ENCODE measurements at places on chromosomes 3 and 15.

DNA sequence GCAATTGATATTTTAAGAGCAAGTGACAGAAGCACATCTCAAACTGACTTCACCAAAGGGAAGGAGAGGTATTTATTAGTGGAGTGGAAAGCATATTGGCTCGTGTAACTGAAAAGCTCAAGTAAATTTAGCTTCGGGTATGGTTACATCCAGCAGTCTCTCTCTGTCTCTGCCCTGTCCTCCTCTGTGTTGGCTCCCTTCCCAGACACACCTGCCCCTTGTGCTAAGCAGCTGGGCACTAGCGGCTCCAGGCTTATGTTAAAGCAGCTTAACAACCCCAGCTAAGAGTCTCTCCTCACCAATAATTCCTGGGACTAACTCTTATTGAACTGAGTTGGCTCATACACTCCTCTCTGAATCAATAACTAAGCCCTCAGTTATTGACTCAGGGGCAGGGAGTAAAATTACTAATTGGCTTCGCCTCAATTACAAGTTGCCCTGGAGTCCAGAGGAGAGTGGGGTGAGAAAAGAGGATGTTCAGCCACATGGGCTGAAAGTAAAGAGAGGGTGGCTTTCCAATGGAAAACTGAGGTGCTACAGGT lies 12.8 kb upstream of the SH3BP5 start:
- DNase-seq = no peak

DNA sequence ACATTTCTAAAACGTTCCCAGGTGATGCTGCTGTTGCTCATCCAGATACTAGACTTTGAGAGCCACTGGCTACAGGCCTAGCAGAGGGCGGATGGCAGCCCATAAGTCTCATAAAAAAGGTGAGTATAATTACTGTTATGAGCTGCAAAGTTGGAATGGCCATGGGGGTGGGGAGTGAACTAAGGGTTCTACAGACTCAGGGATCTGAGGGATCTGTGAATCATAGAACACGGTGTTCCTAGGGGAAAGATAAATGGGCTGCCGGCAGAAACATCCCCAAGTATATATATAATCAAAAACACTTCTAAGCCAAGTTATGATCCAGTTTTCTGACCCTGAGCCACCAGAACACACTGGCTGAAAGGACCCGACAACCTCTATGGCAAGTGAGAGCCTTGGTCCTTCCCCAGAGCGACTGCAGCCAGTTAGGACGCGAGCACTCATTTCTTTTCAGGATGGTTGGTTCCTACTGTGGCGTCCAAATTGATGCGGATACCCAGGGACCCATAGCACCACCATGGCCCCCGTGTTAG lies 7.9 kb upstream of the SYNM start:
- no peak for DNase-seq

DNA sequence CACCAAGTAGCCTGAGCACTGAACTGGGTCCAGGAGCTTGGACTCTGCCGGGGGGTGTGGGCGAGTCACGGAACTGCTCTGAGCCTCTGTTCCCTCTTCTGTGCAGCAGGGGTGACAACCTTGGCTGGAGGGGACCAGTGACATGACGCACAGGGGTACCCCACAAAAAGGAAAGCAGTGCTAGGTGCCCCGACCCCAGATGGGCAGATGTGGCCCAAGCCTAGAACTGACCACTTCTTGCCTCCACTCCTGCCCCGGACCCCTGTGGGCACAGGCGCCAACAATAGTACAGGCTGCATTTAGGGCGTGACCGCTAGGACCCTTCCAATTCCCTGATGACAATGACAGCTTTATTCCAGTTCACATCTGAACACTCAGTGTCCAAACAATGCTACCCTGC lies 255.9 kb upstream of the LYSMD4 start:
- DNase-seq = no peak

DNA sequence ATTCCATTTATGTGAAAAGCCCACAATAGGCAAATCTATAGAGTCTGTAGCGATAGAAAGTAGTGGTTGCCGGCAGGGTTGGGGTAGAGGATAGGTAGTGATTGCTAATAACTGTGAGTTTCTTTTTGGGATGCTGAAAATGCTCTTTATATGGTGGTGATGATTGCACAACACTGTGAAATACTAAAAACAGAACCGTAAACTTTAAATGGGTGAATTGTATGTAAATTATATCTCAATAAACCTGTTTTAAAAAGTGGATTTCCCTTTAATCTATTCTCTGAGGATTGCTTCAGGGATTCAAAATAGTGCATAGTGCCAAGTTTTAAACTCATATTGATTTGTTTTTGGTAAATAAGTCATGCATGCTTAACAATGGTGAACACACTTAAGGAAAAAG lies 140.2 kb downstream of the LPP start:
- DNase-seq = no peak

DNA sequence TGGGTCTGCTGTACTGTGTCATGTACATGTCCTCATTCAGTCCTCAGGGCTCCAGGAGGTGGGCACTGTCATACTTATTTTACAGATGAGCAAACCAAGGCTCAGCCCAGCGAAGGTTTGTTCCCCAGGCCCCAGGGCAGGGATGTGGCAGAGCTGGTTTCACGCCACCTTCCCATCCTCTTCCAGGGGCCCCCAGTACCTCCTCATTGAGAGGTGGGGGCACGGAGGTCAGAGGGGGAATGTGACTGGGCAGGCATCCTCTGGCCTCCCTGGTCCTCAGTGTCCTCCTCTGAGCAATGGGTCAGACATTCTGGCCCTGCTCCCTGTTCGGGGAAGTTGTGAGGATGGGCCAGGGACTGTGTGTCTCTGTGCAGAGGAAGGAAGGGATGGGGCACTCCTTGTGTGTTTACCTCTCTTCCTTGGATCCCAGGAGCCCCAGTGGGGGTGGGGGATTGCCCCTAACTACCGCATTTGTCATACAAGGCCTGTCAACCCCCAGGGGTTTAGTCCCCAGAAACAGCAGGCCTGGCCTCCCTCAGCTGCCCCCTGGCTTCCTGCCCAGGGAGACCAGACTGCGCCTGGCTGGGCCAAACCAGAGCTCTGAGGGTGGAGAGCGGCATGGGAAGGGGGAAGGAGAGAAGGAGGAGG lies 65.9 kb upstream of the LCTL start:
- DNase-seq = no peak

All from GM13976 (cell line).